SJSA1 (cell line): ENCODE measurements at places on chromosomes 2 and 18. TPM values are rescaled to one million over a fixed set of nuclear protein-coding genes. Genes with fewer than 3 reads are reported as not detected.

DNA sequence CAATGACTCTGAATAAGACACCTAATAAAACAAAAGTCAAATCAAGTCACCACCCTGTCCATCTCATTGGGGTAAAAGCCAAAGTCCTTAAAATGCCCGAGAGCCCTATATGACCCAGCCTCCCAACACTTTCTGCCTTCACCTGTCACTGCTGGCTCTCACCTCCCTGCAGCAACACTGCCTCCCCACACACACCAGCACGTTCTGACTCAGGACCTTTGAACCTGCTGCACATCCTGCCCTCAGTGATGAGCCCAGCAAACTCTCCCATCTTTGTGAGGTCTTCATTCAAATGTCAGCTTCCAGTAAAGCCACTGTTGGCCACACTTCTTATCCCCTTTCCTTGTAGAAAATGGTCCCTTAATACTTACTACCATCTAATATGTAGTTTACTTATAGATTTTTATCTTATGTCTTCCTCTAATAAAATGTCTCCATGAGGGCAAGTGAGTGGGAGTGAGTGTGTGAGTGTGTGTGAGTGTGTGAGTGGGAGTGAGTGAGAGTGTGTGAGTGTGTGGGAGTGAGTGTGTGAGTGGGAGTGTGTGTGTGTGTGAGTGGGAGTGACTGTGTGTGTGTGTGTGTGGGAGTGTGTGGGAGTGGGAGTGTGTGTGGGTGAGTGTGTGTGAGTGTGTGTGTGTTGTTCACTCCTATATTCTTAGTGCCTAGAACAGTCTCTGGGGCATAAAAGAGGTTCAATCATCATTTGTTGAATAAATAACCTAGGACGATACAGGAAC, 504.7 kb downstream of the EIPR1 start:
- DNase-seq, result no peak

The EFR3B gene
- 0.39 and 0.63 TPM in 2 replicates for total RNA-seq

- peak; percentile 76 for DNase-seq
Measured at GRCh38 chr2:75627902-75628504, 18.6 kb upstream of the MRPL19 start.

The SNED1 gene
- 18.3 and 24.9 TPM in 2 replicates for total RNA-seq

DNA sequence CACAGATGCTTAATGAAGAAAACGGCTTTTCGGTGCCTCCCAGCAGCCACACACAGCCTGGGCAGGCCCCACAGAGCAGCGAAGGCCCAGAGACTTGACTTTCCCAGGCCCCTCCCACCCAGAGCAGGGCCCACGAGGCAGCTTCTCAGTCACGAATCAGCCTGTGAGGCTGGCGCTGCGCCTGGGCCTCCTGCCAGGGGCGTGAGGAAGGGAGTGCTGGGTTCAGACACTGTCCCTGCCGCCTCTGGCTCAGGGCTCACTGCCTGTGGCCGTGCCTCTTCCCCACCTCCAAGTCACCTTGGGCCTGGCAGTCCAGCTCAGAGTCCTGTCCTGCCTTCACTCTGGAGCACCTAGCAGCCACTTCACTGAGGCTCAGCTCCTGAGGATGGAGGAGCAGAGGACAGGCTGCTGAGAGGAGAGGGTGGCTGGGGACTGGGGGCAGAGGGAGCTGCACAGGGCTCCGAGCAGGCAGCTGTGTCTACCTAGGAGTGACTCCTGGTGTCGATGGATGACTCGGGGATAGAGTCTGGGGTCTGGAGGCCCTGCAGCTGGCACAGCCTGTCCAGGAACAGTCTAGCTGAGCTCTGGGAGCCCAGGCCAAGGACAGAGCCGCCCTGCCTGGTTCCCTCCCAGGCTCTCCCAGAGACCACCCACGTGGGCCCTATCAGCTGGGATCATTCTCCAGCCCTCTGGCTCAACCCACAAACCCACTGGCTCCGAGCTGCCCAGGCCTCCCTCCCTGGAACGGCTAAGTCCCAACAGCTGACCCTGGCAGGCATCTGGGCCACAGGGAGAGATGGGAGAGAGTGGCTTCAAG, 36.4 kb upstream of the FOSL2 start:
- peak; percentile 96 for DNase-seq

DNA sequence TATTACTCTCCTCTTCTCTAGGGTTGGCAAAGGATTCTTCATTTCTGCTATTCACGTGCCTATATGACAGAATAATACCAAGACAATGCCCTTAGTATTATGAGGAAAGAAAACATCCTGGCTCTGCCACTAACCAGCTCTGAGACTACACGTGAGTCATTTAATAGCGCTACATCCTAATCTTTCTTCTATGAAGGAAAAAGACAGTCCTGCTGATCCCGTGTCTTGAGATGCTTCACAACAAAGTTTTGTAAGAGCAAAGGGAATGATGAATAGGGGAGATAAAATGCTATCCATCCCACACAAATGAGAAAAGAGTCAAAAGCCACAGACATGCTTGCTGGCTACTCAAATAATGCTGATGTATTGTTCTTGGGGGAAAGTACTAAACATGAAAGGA, 152.8 kb downstream of the PID1 start:
- DNase-seq, result no peak

The TMEM247 gene
- not detected in 2 replicates for total RNA-seq

DNA sequence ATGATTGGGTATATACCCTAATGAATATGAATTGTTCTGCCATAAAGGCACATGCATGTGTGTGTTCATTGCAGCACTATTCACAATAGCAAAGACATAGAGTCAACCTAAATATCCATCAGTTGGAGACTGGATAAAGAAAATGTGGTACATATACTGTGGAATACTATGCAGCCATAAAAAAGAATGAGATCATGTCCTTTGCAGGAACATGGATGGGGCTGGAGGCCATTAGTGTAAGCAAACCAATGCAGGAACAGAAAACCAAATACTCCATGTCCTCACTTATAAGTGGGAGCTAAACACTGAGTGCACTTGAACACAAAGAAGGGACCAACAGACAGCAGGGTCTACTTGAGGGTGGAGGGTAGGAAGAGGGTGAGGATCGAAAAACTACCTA, 43.2 kb downstream of the TTC39C start:
- no peak for DNase-seq

- no peak for DNase-seq
Measured at GRCh38 chr2:181376442-181376841, 80.7 kb upstream of the ITGA4 start.

- no peak for DNase-seq
Measured at GRCh38 chr2:219165058-219165911, 4.5 kb downstream of the SLC23A3 start.

The REG3A gene
- not detected in 2 replicates for total RNA-seq

- no peak for DNase-seq
Measured at GRCh38 chr2:72937356-72937669, 20.0 kb downstream of the EMX1 start.

DNA sequence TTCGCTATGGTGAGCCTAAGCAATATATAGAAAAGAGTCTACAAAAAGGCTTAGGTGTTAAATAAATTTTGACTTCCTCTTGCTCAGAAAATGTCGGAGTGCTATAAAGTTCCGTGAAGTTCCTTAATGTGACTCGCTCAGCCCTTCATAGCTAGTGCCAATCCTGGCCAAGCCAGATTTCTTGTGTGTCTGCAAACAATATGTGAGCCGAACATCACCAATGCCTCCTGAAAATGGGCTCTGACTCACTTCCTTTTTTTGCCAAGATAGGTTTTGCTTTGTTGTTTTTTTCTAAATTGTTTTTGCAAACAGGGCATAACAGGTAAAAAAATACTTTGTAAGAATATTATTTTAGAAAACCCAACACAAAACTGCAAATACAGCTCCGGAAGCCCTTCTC, 26.1 kb downstream of the CDC42EP3 start:
- DNase-seq, result peak; percentile 58

The RDH14 gene
- total RNA-seq, result 30.2 and 47.8 TPM in 2 replicates
